Activated CD4-positive, CD25-positive, alpha-beta regulatory T cell treated with anti-CD3 and anti-CD28 coated beads, Interleukin-2, amount 50 U/mL, for 72 hours (primary cell): ENCODE measurements at places on chromosomes 1 and 21.

GRCh38 chr1:198597690-198598430 is 41.0 kb upstream of the PTPRC start:
- no peak for DNase-seq

DNA sequence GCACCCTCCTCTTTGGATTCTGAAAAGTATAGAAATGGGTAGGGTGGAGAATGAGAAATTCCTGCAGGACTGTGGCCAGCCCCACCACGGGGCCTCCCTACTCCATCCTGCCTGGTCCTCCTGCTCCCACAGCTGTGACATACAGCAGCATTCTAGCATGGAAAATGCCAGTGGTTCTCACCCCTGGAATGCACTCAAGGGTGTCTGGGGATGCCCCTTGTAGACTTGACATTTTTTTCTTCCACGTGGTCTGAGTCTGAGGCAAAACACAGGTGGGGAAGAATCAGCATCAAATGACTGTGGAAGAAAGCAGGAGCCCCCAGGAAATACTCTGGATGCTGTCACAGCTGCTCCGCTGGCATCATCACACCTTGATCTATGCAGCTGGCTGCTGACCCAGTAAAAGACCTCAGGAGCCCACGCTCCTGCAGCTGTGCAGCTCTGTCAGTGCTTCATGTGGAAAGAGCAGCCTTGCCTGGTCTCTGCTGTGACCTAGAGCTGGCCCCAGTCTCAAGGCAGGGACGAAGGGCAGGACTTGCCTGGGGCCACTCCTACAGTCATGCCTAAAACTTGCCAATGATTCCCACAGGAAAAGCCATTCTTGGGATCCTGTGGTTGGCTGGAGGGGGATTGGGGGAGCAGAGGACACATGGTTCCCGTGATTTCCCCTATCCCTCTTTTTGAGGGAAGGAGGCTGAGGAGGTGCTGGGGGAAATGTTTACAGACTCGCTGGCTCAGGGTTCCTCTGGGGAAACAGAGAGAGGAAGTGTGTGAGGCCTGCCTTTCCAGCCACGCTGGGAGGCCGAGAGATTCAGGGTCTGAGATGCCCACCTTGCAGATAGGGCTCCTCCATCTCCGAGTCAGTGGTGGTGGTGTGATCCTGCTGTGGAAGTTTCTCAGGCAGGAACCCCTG is 10.8 kb upstream of the A3GALT2 start:
- no peak for DNase-seq

- no peak for DNase-seq
Observed at GRCh38 chr21:17813353-17813752, 5.8 kb downstream of the C21orf91 start.

GRCh38 chr1:14896381-14897079 is 257.0 kb upstream of the TMEM51 start:
- no peak for DNase-seq

GRCh38 chr1:83857103-83857502 is 141.8 kb downstream of the TTLL7 start:
- DNase-seq = no peak

GRCh38 chr1:24575905-24576587 is 20.2 kb downstream of the NCMAP start:
- DNase-seq = no peak

GRCh38 chr1:117162816-117163215 is 41.3 kb upstream of the TRIM45 start:
- no peak for DNase-seq

- no peak for DNase-seq
Observed at GRCh38 chr1:111690306-111690617, 48.9 kb downstream of the INKA2 start.
